Stomach (tissue), 19 donors: ENCODE measurements at places on chromosomes 4 and X. TPM values are rescaled to one million over a fixed set of nuclear protein-coding genes. Genes with fewer than 3 reads are reported as not detected.
A peak's percentile ranks its signal among the peaks of the same experiment; 100 is the strongest.

PLK4 gene
- total RNA-seq = 13.8 TPM

GRCh38 chrX:39670281-39670680 is 427.5 kb downstream of the BCOR start:
- no peak for DNase-seq
- no peaks in the 10 kb centered on the region for H3K36me3 ChIP-seq
- no peaks in the 10 kb centered on the region for H3K27me3 ChIP-seq
- no peak overlapping the region for H3K27ac ChIP-seq

TLR2 gene
- 29.6 TPM for total RNA-seq

GRCh38 chrX:48761674-48762471 is at the start of gene GLOD5:
Gene GLOD5 (plus strand): TSS chrX:48761747. CDS start chrX:48761791, 44 bp downstream.
- no peaks in the 10 kb centered on the region for H3K36me3 ChIP-seq
- H3K4me3 ChIP-seq = no peak within 1 kb of the TSS
- H3K27ac ChIP-seq = peak within 1 kb of the TSS; percentile 58
- no peaks in the 10 kb centered on the region for H3K4me1 ChIP-seq
- peak; percentile 74 for DNase-seq
- H3K27me3 ChIP-seq = no peaks in the 10 kb centered on the region

USP27X gene
- total RNA-seq = 4.0 TPM

DNA sequence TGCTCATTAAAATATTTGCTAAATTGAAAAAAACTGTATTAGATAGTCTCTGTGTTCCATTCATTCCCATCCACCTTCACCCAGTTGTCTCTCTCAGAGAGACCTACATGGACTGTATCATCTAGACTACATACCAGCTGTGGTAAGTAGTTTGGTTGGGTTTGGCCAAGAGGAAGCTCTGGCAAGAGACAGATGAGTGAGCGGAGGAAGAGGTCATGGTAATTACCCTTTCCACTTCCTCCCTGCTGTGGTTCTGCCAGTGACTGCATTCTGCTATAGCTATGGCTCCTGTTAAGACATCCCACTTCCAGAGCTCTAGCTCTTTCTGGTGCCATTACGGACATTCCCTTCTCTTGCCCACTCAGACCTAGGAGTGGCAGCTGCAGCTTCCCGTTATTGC is 239.0 kb upstream of the MID1 start:
- no peaks in the 10 kb centered on the region for H3K36me3 ChIP-seq
- DNase-seq = no peak
- H3K27me3 ChIP-seq = no peaks in the 10 kb centered on the region
- no peak overlapping the region for H3K27ac ChIP-seq

- no peak for DNase-seq
- H3K27ac ChIP-seq = no peak overlapping the region
- no peak overlapping the region for H3K4me3 ChIP-seq
Measured at GRCh38 chrX:38178396-38178795, 42.3 kb downstream of the SRPX start.

DCAF12L1 gene
- total RNA-seq = not detected

TCEAL5 gene
- not detected for total RNA-seq

GRCh38 chrX:103063191-103063845 is 653 bp downstream of the BEX1 start:
- no peak for DNase-seq
- H3K27me3 ChIP-seq = peaks cover 8% of the 10 kb centered on the region
- peaks cover 6% of the 10 kb centered on the region for H3K4me1 ChIP-seq
- peak overlapping the region; percentile 37 for H3K4me3 ChIP-seq
- H3K36me3 ChIP-seq = no peaks in the 10 kb centered on the region

GRCh38 chrX:10223276-10223675 is 66.5 kb downstream of the CLCN4 start:
- H3K4me3 ChIP-seq = no peak overlapping the region
- DNase-seq = no peak
- H3K36me3 ChIP-seq = no peaks in the 10 kb centered on the region
- no peaks in the 10 kb centered on the region for H3K4me1 ChIP-seq

DNA sequence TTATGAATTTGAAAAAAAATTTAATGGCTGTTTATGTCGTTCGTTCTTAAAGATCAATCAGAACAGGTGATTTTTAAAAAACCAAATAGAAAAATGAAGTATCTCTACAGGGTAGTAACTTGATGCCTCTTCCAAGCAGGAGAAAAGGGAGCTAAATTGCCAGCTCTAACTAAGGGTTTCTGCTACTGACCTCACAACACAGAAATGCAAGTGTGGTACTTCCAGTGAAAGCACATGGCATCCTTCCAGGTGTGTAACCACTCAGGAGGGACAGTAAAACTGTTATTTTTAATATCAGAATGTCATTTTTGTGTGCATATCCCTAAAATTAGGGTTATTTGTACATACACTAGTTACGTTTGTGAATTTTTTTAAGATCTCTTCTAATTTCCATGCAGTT is 116.8 kb upstream of the ZCCHC13 start:
- H3K27ac ChIP-seq = no peak overlapping the region
- no peaks in the 10 kb centered on the region for H3K4me1 ChIP-seq
- H3K36me3 ChIP-seq = no peaks in the 10 kb centered on the region
- H3K27me3 ChIP-seq = no peaks in the 10 kb centered on the region
- no peak overlapping the region for H3K4me3 ChIP-seq
- DNase-seq = no peak

DNA sequence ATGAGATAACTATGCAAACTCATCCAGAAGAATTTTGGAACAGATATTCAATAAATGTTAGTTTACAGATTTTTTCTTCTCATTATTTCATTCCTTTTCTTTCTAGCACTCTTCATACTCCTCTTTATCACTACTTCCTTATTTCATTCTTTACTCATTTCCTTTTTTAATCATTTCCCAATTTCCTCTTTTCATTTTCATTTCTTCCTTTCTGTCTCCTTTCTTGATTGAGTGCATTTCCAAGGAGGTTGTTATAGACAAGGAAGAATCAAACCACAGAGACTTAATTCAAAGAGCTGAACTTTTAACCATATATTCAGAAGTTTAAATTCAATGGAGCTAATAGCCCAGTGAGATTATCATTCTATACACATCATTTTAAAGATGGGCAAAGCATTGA is 600.7 kb downstream of the ARAP2 start:
- H3K36me3 ChIP-seq = no peaks in the 10 kb centered on the region
- H3K27ac ChIP-seq = no peak overlapping the region
- H3K4me1 ChIP-seq = no peaks in the 10 kb centered on the region

HS6ST2 gene
- 0.89 TPM for total RNA-seq

DNA sequence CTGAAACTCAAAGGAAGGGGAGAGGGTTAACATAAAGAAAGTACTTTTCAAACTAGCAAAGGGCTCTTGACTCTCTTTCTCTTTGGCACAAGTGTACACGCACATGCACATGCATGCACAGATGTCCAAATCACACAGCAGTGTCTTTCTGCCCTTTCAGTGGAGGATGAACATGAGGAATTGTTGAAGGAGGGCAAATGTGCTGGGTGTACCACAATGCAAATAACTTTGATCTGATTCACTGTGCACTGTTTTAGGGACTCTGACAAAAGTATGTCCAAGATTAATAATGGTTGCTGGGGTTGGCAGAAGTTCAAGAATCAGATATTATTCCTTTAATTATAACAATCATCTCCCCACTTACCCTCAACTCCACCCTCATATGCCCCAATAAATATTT is 93.8 kb downstream of the GPC4 start:
- no peak overlapping the region for H3K27ac ChIP-seq
- no peak for DNase-seq
- no peak overlapping the region for H3K4me3 ChIP-seq
- H3K36me3 ChIP-seq = no peaks in the 10 kb centered on the region
- H3K4me1 ChIP-seq = no peaks in the 10 kb centered on the region
- H3K27me3 ChIP-seq = no peaks in the 10 kb centered on the region

DNA sequence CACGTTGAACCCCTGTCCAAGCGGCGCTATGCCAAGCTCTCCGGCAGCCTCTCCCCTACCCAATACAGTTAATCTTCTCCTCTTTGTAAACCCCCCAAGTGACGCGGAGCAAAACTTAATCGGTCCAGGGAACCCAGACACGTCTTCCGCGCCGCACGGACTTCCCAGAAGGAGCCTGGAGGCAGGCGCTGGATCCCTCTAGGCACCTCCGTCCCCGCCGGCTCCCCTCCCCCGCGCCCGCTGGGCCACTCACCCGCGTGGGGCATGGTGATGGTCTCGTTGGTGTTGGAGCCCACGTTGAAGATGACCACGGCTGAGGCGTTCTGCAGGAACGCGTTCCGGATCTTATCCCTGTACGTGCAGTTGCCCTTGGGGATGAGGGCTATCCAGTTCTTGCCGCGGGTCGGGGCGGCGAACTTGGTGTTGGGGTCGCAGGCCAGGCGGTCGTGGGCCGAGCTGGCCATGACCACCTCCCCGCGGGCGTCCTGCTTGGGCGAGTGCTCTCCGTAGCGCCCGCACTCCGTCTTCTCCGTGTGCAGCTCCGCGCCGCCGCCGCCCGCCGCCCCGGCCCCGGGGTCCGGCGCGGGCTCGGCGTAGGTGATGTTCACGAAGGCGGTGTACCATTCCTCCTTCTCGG is 1.1 kb downstream of the RNF150 start:
- peaks cover 52% of the 10 kb centered on the region for H3K27me3 ChIP-seq
- peak overlapping the region; percentile 73 for H3K4me3 ChIP-seq

- H3K4me3 ChIP-seq = no peak overlapping the region
- no peaks in the 10 kb centered on the region for H3K36me3 ChIP-seq
- no peaks in the 10 kb centered on the region for H3K27me3 ChIP-seq
- H3K4me1 ChIP-seq = no peaks in the 10 kb centered on the region
Measured at GRCh38 chr4:151035328-151035727, 20.2 kb upstream of the LRBA start.

DNA sequence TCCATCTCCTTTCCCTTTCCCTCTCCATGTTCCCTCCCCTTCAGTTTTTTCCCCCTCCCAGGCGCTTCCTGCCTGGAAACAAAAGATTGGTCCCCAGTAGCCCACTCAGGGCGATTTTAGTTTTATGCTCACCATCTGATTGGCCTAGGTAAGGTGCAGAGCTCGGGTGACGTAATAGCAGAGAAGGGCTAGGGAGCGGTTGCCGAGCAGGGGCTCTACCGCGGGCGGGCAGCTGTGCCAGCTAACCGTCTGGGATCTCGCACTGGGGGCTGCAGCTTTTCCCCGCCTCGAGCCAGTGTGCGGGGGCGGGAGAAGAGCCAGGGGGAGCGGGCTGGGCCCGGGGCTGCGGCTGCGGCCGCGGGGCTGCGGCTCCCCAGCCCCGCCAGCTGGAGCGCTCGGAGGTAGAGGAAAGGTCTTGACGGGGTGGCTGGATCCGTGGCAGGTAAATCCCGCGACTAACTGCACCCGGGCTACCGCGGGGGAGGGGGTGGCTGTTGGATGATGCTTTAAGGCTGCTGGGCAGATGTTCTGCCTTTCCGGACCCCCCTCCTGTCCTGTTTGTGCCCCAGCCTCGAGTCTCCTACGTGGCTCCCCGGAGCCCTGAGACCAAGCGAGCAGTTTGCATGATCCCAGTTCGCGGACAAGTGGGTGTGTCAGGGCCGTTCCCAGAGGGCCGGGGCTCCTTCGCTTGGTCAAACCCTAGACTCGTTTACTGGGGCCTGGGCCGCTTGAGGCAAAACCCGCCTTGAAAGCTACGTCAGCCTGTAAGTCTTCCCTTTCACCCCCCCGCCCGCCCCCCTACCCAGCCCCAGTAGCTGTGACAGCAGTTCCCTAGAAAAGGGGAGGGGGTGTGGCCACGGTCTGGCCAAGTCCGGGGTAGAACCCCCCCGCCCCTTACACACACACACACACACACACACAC is at the start of gene PAK3:
Gene PAK3 (plus strand): TSS at position 218 of the 922 bp plus-strand sequence. CDS start 26,913 bp downstream, outside the sequence.
- H3K4me3 ChIP-seq = peak within 1 kb of the TSS; percentile 55
- H3K27ac ChIP-seq = peak within 1 kb of the TSS; percentile 65
- no peaks in the 10 kb centered on the region for H3K36me3 ChIP-seq
- no peaks in the 10 kb centered on the region for H3K4me1 ChIP-seq
- H3K27me3 ChIP-seq = no peaks in the 10 kb centered on the region

DNA sequence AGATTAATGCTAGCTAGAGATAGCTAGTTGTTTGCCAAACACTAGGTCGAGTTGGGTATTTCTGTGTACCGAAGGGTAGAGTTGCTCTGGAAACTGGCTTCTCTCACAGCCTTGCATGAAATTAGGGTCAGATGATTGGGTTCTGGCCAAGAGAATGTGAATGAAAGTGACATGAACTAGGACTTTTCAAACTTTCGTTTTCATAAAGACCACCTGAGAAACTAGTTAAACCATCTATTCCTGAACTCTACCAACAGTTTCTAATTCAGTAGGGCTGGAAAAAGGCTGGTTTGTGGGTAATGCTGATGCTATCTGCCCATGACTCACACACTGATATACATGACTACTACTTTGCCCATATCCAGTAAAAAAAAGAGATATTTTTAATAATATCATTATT is 157.6 kb downstream of the GASK1B start:
- no peaks in the 10 kb centered on the region for H3K36me3 ChIP-seq
- H3K27me3 ChIP-seq = no peaks in the 10 kb centered on the region
- DNase-seq = peak; percentile 13
- no peak overlapping the region for H3K27ac ChIP-seq
